ENCODE measurements at places on chromosomes 5 and 9. TPM values are rescaled to one million over a fixed set of nuclear protein-coding genes. Genes with fewer than 3 reads are reported as not detected.

- no peaks in the 10 kb centered on the region for H3K27me3 ChIP-seq
- no peak overlapping the region for H3K27ac ChIP-seq
- no peak overlapping the region for H3K4me3 ChIP-seq
Measured at GRCh38 chr5:166365164-166365563, 1926.3 kb upstream of the WWC1 start.

- H3K27ac ChIP-seq = no peak overlapping the region
- no peaks in the 10 kb centered on the region for H3K36me3 ChIP-seq
- DNase-seq = peak; percentile 42
Measured at GRCh38 chr9:80691229-80691628, 998.1 kb downstream of the TLE1 start.

TRUB2 gene
- 54.2 TPM for polyA plus RNA-seq

RANBP3L gene
- polyA plus RNA-seq = 0.21 TPM

DNA sequence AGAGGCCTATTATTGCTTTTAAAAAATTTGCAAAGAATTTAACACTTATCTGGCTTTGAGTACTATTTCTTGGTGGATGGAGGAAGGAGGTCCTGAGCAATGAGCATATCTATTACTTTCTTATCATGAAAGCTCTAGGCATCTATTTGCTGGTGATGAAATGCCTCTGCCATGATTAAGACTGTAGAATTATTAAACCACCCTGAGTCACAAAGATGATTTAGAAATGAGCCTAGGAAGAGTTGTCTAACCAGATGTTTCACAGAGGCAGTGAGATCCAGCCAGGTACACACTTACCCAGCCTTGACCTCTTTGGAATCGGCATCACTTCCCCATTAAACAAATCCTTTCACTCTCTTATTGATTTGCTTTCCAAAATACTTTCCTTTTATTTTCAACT lies 304.4 kb upstream of the KIF2A start:
- no peak overlapping the region for H3K27ac ChIP-seq
- H3K36me3 ChIP-seq = no peaks in the 10 kb centered on the region
- H3K27me3 ChIP-seq = no peaks in the 10 kb centered on the region
- H3K4me1 ChIP-seq = no peaks in the 10 kb centered on the region
- DNase-seq = no peak
- H3K4me3 ChIP-seq = no peak overlapping the region

- H3K4me1 ChIP-seq = peaks cover 17% of the 10 kb centered on the region
- no peaks in the 10 kb centered on the region for H3K36me3 ChIP-seq
- peak within 1 kb of the TSS; percentile 63 for H3K4me3 ChIP-seq
Measured at GRCh38 chr5:149271716-149272563, at the start of gene AFAP1L1. AFAP1L1 (plus strand) TSS chr5:149271859; CDS start chr5:149271969, 110 bp downstream.

WNK2 gene
- 34.5 TPM for polyA plus RNA-seq

DNA sequence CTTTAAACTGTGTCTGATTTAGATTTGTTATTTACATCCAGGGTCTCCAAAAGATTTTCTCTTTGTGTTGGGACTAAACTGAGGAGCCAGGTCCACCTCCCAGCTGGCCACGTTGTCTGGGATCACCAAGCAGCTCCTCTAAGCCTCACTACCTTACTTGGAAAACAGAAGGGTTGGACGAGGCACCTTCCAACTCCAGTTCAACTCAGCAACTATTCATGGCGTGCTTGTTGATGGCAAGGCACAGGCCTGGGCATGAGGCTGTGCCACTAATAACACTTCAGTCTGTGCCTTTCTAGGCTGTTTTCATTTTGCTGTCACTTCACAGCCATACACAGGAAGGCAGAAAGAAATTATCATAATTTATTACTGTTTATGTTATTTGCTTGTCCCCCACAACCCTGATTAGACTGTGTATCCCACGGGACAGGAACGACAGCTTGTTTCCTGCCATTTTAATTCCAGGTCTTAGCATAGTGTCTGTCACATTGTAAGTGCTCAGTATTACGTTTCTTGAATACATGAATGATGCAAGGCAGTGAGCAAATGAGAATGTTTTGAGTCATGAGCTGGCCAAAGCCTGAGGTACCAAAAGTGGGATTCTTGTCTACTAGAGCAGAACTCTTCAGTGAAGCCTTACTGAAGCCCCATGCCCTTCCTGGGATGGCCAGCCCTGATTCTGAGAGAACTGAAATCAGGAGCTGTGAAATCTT lies 125.8 kb downstream of the GALNT10 start:
- H3K27me3 ChIP-seq = no peaks in the 10 kb centered on the region
- no peak overlapping the region for H3K27ac ChIP-seq
- no peak for DNase-seq
- no peaks in the 10 kb centered on the region for H3K36me3 ChIP-seq

- H3K4me1 ChIP-seq = no peaks in the 10 kb centered on the region
- H3K27ac ChIP-seq = no peak overlapping the region
- peak; percentile 74 for DNase-seq
- H3K36me3 ChIP-seq = no peaks in the 10 kb centered on the region
- H3K27me3 ChIP-seq = no peaks in the 10 kb centered on the region
Measured at GRCh38 chr9:75238311-75238976, 150.1 kb downstream of the OSTF1 start.

- H3K36me3 ChIP-seq = no peaks in the 10 kb centered on the region
- H3K4me1 ChIP-seq = no peaks in the 10 kb centered on the region
- no peak overlapping the region for H3K4me3 ChIP-seq
- no peak overlapping the region for H3K27ac ChIP-seq
- H3K27me3 ChIP-seq = no peaks in the 10 kb centered on the region
Measured at GRCh38 chr9:131319486-131319885, 30.0 kb downstream of the PLPP7 start.

DNA sequence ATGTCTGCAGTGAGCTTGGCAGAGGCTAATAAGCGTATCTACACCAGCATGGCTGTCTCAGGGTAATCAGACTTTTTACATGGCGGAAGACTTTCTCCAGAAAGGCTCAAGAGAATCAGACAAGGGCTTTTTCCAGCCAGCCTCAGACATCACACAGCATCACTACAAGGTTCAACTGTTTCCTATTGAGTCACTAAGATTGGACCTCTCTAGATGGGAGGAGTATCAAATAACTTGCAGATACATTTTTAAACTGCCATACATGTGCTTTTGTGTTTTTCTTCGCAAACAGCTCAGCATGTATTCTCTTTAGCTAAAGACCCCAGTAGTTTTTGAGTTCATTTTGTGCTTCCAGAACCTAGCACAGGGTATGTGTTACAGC lies 22.9 kb upstream of the PIK3R1 start:
- no peaks in the 10 kb centered on the region for H3K4me1 ChIP-seq
- DNase-seq = no peak
- H3K4me3 ChIP-seq = no peak overlapping the region

DNA sequence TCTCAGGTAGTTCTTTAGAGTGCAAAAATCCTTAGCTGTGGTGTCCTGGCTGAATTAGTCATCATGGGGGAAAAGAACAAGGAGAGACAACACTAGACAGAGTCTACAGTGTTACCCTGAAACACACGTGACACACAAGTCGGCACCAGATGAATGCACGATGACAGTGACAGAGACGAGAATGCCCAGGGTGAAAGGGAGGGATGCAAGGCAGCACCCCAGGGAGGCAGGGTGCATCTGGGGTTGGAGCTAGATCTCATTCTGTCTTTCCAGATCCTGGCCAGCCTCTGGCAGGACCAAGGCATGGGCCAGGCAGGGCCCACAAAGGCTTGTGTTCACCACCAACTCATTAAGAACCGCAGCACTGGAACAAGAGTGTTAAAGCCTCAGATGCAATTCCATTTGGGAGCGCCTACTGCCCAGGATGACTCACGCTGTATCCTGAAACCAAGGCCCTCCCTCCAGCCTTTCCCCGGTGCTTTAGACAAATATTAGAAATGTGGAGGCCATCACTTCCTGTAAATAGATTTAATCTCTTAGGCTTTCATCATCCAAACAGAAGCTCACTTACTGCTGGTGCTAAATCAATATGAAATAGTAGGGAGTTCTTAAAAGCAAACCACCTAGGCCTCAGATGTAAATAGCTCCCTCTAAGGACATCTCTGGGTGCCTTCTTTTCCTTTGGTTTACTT lies 56.1 kb downstream of the IRX2 start:
- DNase-seq = no peak
- H3K27me3 ChIP-seq = no peaks in the 10 kb centered on the region
- no peak overlapping the region for H3K27ac ChIP-seq
- H3K4me1 ChIP-seq = no peaks in the 10 kb centered on the region

DNA sequence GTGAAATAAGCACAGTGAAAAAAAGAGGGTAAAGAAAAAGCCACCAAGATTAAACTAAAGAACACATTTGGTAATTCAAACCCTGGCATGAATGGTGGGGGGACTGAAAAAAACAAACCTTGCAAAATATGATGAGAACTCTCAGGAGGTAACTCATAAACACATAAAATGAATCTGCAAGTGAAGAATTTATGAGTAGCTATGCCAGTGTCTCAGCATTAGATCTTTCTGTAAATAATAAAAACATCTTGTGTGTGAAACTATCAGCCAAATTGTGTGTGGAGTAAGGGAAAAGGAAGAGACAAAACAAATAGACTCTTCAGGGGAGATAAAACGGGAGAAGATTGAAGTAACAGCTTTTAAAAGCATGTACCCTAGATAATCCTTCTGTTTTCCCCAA lies 129.6 kb upstream of the SPEF2 start:
- H3K27me3 ChIP-seq = no peaks in the 10 kb centered on the region
- DNase-seq = no peak
- H3K27ac ChIP-seq = peak overlapping the region; percentile 4
- no peaks in the 10 kb centered on the region for H3K36me3 ChIP-seq
- H3K4me3 ChIP-seq = no peak overlapping the region

DNA sequence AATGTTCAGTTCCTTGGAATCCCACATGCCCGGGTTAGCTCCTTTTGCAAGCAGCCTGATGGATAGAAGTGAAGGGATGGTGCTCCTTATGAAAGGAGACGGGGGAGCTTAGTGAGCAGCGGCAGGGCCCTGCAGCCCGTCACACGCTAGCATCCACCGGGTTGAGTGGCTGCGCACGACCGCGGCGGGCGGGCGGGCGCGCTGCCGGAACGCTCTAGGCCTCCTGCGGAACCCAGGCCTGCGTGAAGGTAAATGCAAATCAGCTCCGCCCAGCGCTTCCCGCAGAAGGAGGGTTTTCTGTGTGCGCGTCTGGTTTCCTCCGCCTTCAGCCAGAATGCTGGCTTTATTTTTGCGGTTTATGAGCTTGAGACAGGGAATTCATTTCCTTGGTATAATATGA lies 19.8 kb downstream of the IL12B start:
- H3K27ac ChIP-seq = no peak overlapping the region
- peak; percentile 39 for DNase-seq
- H3K36me3 ChIP-seq = no peaks in the 10 kb centered on the region
- H3K4me3 ChIP-seq = no peak overlapping the region

DNA sequence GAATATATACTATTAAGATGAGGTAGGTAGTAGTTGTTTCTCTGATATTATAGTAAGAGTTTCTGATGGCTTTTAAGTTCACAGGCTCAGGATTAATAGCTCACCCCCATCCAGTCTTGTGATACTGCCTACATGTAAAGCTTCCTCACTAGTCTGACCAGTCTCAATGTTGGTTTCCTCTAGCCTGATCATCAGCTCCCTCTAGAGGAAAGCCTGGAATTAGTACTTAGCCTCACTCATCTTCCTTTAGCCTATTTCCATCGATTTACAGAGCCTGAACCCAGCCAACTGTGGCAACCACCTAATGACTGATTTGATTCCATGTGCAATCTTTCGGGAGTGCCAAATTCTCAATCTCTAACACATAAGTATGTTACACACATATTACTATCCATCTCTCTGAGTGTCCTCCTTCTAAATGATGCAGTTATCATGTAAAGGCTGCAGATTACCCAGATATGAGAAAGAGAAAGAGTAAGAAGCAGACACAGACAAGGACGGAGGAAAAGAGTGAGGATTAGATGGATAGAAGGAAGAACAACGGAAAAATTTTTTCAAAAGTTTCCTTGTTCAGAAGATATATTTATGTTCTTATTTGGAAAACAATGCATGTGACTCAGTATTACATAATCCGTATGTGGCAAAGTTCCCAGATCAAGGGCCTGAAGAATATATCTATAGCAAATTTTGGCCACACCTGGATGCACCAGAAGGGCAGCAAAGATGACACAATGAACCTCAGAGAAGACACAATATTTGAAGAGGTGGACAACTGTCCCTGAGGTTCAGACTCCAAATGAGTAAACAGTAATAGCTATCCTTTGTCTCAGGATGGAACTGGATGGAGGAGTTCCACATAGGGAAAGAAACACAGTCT lies 333.7 kb downstream of the ELAVL2 start:
- H3K27ac ChIP-seq = no peak overlapping the region
- no peaks in the 10 kb centered on the region for H3K4me1 ChIP-seq
- H3K36me3 ChIP-seq = no peaks in the 10 kb centered on the region

- no peak for DNase-seq
- no peaks in the 10 kb centered on the region for H3K27me3 ChIP-seq
- H3K36me3 ChIP-seq = no peaks in the 10 kb centered on the region
- H3K4me1 ChIP-seq = peaks cover 4% of the 10 kb centered on the region
Measured at GRCh38 chr9:89448381-89448780, 49.5 kb downstream of the SEMA4D start.

UBTD2 gene
- polyA plus RNA-seq = 28.4 TPM

RMRP gene
- not detected for polyA plus RNA-seq

CDX1 gene
- not detected for polyA plus RNA-seq

DNA sequence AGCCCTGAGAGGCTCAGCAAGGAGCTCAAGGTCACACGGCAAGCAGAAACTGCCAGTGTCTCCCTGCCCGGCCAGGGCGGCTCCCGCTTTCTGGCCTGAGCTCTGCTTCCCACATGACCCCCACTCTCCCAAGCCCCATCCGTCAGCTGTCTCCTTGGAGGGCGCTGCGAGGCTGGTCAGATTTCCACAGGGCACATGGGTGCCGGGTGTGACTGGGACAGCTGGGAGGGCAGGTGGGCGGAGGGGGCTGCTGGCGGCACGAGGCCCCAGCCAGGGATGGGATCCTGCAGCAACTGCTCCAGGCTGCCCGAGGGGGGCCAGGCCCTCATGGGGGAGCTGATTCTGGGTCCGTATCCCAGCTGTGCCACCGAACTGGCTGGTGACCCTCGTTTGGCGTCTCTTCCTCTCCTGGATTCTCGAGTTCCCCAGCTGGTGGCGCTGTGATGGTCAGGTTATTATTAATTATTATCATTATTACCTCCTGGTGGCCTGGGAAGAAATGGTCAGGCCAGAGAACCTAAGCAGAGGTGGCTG lies 12.9 kb upstream of the WDR38 start:
- H3K36me3 ChIP-seq = no peaks in the 10 kb centered on the region
- peaks cover 5% of the 10 kb centered on the region for H3K4me1 ChIP-seq
- H3K4me3 ChIP-seq = no peak overlapping the region
- H3K27ac ChIP-seq = no peak overlapping the region
- no peaks in the 10 kb centered on the region for H3K27me3 ChIP-seq

RABEPK gene
- 20.0 TPM for polyA plus RNA-seq

GRCh38 chr5:157221959-157222358 lies 41.3 kb downstream of the ITK start:
- DNase-seq = no peak
- H3K4me1 ChIP-seq = no peaks in the 10 kb centered on the region
- no peak overlapping the region for H3K4me3 ChIP-seq
- H3K27me3 ChIP-seq = no peaks in the 10 kb centered on the region

PCDHA12 gene
- 1.7 TPM for polyA plus RNA-seq

FIBCD1 gene
- polyA plus RNA-seq = 0.24 TPM

DNA sequence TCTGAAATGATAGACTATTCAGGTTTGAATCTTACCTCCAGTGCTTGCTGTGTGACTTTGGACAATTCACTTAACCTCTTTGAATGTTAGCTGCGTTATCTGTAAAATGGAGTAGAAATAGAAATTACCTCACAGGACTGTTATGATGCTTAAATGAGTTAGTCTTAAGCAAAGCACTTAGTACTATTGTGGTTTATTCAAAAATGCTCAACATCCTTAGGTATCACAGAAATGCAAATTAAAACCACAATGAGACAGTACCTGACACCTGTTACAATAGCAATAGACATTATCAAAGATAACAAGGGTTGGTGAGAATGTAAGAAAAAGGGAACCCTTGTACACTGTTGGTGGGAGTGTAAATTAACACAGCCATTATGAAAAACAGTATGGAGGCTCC lies 77.6 kb upstream of the FREM1 start:
- H3K4me1 ChIP-seq = no peaks in the 10 kb centered on the region
- H3K36me3 ChIP-seq = no peaks in the 10 kb centered on the region
- H3K27me3 ChIP-seq = no peaks in the 10 kb centered on the region
- H3K4me3 ChIP-seq = no peak overlapping the region

Data from cardiac muscle cell (in vitro differentiated cells and primary cell).